Fibroblast of upper back skin (primary cell): ENCODE measurements at places on chromosomes 16 and 17.
A peak's percentile ranks its signal among the peaks of the same experiment; 100 is the strongest.

- DNase-seq: no peak
Measured at GRCh38 chr16:8084302-8084701, 506.0 kb downstream of the TMEM114 start.

GRCh38 chr16:83772806-83773205, 35.0 kb upstream of the HSBP1 start:
- no peak for DNase-seq

- no peak for DNase-seq
Measured at GRCh38 chr17:78488867-78489634, 88.1 kb downstream of the DNAH17 start.

GRCh38 chr17:68733241-68734176, 132.3 kb upstream of the FAM20A start:
- DNase-seq: peak; percentile 72

- DNase-seq: no peak
Measured at GRCh38 chr16:26505496-26505895, 561.2 kb upstream of the C16orf82 start.

- peak; percentile 68 for DNase-seq
Measured at GRCh38 chr16:28277537-28278388, 14.6 kb upstream of the SBK1 start.

- no peak for DNase-seq
Measured at GRCh38 chr16:22357635-22357971, 16.8 kb downstream of the CDR2 start.

DNA sequence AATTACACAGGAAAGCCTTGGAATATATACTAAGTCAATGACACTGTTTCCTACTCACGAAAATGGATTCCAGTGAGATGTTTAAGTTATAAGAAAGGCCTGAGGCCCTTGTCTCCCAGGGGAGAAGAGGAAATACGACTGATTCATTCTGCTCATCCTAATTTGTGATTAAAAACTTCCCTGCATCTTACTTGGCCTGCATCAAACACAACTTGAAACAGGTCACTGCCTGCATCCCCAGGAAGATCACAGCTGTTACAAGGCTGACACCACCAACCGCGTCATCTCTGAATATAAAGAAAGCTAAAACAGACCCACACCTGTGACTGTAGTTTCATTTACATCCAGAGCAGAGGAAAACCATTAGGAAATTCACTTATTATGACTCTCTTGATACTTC, 121.9 kb downstream of the DNAH3 start:
- no peak for DNase-seq

- DNase-seq: no peak
Measured at GRCh38 chr16:74019612-74020011, 277.0 kb upstream of the PSMD7 start.

DNA sequence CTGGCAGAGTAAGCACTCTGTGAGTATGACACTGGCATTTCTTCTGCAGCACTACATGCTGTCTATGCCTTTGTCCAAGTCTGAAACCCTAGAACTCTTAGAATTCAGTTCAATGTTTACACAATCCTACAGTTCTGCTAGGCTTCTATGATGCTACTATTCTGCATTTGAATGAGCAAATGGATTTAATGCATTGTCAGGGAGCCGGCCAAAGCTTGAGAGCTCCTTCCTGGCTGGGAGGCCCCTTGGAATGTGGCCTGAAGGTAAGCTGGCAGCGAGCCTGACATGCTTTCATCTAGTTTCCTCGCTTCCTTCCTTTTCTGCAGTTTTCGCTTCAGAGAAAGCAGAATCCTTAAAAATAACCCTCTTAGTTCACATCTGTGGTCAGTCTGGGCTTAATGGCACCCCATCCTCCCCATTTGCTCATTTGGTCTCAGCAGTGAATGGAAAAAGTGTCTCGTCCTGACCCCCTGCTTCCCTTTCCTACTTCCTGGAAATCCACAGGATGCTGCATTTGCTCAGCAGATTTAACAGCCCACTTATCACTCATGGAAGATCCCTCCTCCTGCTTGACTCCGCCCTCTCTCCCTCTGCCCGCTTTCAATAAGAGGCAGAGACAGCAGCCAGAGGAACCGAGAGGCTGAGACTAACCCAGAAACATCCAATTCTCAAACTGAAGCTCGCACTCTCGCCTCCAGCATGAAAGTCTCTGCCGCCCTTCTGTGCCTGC, at the start of gene CCL2:
TSS of gene CCL2 (plus strand) at position 635 of the 730 bp plus-strand sequence. CDS start at position 700, 65 bp downstream.
- DNase-seq: peak; percentile 80

DNA sequence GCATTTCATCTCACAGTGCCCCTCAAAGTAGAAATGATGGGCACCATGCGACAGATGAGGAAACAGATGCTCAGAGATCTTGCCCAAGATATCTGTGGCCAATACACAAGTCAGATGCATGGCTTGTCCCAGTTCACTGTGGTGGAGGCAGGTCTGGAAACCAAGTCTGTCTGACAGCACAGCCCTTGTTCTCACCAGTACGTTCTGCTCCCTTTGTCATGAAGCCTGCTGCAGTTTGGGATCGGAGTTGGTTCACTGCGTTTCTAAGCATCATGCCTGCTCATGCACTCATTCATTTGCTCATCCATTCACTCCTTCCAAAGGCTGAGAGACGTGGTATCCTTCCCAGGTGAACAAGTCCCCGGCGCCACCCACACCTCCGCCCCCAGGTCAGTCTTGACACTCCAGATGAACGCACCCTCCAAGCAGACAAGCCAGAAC, 27.2 kb upstream of the MEAK7 start:
- DNase-seq: no peak

DNA sequence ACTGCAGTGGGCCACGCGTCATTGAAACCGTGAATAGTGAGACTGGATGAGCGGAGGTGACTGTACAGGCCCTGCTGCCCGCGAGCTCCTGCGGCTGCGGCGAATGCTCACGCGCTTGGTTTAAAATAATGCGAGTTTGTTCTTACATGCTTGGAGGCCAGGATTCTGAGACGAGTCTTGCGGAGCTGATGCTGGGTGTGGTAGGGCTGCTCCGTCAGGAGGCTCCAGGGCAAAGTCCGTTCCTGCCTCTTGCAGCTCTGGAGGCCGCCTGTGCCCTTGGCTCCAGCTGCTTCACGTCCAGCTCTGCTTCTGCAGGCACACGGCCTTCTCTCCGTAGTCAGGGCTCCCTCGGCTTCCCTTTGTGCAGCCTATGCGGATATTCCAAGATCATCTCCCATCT, 9.5 kb downstream of the ACSF3 start:
- DNase-seq: no peak

DNA sequence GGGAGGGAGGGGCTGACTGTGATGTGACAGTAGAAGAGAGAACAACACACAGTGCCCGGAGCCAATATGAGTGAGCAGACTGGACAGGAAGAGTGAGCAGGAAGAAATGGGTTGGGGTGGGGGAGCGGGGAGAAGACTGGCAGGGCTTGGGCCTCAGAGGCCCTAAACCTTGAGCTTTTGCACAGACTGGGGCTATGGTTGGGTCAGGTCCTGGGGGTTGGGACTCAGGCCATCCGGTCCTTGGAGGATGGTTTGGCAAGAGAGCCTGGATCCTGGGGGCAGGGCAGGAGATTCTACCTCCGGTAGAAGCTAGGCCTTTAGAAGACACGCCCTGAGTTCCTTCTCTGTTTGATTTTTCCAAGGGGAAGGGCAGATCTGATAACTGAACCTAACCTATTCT, 1.1 kb downstream of the CAMTA2 start:
- DNase-seq: no peak

- no peak for DNase-seq
Measured at GRCh38 chr17:77146882-77147281, 6.1 kb downstream of the SEC14L1 start.

DNA sequence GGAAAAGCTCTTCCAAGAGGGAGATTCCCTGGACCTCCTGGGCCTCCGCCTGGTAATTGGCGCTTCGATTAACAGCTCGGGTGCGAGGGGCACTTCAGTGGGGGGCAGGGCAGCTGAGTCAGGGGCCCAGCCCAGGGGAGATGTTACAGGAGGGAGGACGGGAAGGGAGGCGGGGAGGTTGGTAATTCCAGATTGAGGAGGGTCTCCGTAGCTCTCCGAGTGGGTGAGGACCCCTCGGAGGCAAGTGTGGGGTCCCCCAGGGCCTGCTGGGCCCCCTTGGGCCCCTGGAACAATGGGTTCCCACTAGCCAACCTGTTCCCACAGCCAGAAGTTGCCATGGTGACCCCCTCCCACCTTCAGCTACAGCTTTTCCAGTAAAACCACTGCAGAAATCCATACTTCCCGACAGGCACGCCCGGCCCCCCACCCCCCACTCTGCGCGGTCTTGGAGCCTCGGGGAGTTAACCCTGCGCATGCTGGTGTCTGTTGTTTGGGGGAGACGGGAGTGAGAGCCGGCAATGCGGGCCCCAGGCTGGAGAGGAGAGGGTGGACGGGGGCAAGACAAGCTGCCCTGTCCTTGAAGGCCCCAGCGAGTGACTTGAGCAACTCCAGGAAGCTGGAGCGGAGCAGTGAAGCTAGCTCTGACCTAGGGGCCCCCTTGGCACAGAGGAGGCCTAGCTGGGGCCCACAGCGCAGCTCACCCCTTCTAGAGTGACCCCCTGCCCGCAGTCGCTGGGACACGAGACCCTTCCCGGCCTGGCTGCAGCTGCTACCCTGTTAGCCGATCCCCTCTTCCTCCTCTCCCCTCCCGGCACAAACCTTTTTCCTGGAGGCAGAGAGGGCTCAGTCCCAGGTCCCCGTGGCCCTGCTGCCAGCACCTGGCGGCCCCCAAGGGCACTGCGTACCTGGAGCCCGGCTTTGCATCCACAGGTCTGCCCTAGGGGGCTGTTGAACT, 37.8 kb downstream of the TMEM235 start:
- peak; percentile 86 for DNase-seq

GRCh38 chr17:74362810-74363498, 1.3 kb upstream of the BTBD17 start:
- no peak for DNase-seq

- DNase-seq: no peak
Measured at GRCh38 chr16:85730186-85730465, 20.8 kb downstream of the C16orf74 start.

GRCh38 chr17:11986942-11987329, 10.3 kb downstream of the ZNF18 start:
- DNase-seq: peak; percentile 49

GRCh38 chr17:48514477-48514876, 16.3 kb downstream of the HOXB1 start:
- no peak for DNase-seq
